ENCODE measurements at places on chromosomes 12 and 14.
A peak's percentile ranks its signal among the peaks of the same experiment; 100 is the strongest.

- DNase-seq = no peak
Observed at GRCh38 chr12:90836689-90837088, 118.3 kb downstream of the CCER1 start.

DNA sequence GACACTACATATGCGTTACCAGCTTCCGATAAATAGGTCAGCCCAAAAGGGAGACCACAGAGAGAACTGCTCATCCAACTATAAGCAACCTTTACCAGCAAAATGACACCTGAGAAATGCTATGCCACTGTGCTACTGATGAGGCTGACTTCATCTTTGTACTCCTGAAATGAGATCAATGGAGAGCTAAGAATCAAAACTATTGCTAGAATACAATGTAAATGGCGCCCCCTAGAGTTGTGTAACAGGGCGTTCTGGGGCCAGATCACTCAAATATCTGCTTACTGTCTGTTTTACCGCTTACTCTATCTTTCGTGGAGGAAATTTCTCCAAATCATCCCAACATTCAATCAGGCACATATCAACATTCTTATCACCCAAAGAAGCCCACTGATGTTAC is 4.6 kb downstream of the ZNF384 start:
- DNase-seq = no peak

DNA sequence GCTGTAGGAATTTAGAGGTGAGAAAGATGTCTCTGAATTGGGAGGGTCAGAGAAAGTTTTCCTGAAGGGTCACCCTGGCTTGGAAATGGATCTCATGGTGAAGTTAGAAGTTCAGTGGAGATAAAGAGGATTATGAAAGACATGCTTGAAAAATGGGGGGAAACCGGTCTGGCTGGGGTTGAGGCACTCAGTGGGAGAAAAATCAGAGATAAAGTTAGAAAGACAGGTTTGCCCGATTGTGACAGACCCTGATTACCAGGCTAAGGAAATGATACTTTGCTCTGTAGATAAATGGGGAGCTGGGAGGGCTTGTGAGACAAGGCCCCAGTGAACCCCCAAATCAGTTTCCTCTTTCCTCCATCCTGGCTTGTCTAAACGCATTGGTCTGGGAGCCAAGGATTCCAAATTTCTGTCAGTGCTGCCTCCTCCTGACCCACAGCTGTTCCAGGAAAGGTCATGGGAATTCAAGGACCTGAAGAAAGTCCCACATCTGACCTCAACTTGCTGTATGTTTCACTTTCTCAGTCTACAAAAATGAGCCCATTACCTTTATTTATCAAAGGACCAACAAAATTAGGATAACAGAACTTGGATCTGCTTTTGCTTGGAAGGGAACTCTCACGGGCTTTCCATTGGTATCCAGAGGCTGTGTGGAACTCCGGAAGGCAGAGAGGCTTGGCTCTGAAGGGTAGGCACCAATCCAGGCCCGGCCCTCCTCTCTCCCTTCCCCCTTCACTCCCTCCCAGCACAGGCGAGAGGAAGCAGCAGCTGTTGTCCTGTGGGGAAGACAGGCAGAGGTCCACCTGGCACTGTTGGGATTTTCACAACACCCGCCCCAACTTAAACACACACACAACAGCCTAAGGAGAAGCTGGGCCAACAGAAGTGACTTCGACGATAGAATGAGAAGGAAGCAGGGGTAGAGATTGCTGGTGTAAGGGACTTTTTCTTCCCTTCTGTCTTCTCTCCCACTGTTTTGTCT is 3.4 kb upstream of the RNASE7 start:
- peak; percentile 77 for DNase-seq

GRCh38 chr12:71746974-71747611 is 7.6 kb upstream of the RAB21 start:
- DNase-seq = peak; percentile 46

DNA sequence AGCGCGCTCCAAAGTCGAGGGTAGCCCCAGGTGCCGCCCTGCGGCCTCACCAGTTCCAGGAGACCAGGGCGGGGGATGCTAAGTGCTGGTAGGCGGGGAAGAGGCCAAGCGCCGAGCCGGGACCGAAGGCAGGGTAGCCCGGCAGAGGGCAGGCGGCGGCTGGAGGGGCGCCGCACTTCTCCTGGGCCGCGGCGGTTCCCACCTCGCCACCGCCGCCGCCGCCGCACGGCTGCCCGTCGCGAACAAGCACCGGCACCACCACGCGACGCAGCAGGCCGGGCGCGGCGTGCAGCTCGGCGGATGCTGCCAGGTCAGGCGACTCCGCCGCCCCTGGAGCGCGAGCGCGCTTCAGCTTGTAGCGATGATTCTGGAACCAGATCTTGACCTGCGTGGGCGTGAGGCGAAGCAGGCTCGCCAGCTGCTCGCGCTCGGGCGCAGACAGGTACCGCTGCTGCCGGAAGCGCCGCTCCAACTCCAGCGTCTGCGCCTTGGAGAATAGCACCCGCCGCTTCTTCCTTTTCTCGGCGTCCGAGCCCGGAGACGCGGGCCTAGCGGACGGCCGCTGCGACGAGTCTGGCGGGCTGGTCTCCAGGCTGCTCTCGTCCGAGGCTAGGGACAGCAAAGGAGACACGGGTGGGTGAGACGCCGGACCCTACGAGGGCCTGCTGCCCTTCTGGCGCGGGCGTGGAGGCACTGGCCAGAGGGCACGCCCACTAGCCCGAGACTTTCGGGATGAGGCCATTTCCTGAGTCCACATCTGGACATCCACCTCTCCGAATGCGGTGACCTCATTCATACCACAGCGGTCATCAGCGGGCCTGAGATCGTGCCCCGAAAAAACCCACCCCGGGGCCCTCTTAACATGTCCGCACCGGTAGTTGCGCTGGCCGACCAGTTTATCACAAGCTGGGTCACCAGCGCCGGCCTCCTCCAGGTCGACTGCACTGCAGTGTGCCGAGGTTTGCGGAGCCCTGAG is 1.3 kb downstream of the NKX2-8 start:
- peak; percentile 38 for DNase-seq

- DNase-seq = no peak
Observed at GRCh38 chr14:101772770-101773169, 11.3 kb downstream of the PPP2R5C start.

GRCh38 chr12:45215419-45216229 is at the start of gene ANO6:
Gene ANO6, plus strand, starts transcription at chr12:45216095. Its CDS starts 227 bp downstream, at chr12:45216322.
- peak; percentile 93 for DNase-seq

DNA sequence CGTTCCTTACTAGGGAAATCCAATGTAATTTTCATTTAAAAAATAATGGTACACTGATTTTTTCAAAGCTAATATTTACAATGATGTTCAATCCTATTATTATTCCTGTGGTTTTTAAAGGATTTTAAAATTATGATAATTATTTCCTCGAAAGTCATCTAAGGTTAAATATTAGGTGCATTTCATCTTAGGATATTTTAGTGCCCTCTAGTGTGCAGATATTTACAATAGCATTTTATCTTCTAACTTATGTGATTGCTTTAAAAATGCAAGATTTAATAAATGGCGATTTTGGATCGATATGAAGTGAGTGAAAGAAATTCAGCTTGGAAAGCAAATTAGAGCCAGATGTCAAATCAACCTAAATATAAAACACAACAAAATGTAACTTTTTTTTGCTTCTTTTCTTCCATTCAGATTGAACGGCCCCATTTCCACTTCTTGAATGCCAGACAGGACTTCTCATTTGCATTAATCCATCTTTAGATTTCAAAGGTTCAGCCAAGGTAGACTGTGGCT is 293.5 kb downstream of the SLC6A15 start:
- DNase-seq = no peak

GRCh38 chr12:31874961-31875608 is 84.1 kb upstream of the RESF1 start:
- DNase-seq = peak; percentile 16

- DNase-seq = no peak
Observed at GRCh38 chr12:24483732-24484131, 465.2 kb downstream of the BCAT1 start.

- no peak for DNase-seq
Observed at GRCh38 chr14:81884382-81884781, 350.7 kb upstream of the SEL1L start.

- DNase-seq = no peak
Observed at GRCh38 chr12:89155826-89156225, 196.5 kb downstream of the DUSP6 start.

- no peak for DNase-seq
Observed at GRCh38 chr14:92880851-92881250, 42.1 kb upstream of the CHGA start.

DNA sequence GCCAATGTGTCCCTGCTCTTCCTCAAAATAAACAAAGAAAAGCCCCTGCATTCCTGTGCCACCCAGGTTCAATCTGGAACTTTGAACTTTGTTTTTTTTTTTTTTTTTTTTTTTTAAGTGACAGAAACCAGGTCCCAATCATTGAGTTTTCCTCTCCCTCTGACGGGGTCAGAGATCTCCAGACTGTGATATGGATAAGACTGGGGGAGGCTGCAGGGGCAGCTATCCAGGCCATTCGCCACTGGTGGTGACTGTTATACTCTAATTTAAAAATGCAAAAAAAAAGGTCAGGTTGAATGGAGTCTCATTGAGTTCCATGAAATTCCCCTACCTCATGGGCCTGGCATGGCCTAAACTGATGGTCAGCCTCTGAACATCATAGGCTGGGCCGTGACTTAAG is 57.0 kb downstream of the TMX1 start:
- DNase-seq = no peak

GRCh38 chr14:106528717-106529116 is 1002.3 kb downstream of the TMEM121 start:
- no peak for DNase-seq
